ENCODE measurements at places on chromosomes 5 and 9.
A peak's percentile ranks its signal among the peaks of the same experiment; 100 is the strongest.

DNA sequence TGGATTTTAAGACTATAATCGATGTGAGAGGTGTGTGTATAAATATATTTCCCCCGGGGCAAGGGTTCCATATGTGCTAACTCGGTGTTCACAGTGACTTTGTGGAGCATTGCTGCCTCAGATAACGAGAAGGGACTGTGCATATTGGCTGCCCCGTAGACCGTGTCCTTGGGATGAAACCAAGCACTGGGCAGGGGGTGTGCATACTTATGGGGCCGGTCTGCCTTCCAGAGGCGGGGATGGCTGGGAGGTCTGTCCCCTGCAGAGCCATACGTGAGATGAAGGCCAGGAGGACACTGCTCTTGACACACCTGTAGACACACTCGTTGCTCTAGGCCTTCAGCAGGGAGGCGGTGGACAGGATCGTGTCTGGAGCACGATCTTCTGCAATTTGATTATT lies 56.0 kb upstream of the ZNF354A start:
- no peak for DNase-seq

- no peak for DNase-seq
Observed at GRCh38 chr9:124773473-124774128, 2.5 kb upstream of the NR6A1 start.

- DNase-seq = no peak
Observed at GRCh38 chr9:100590481-100590880, 12.6 kb downstream of the CAVIN4 start.

- DNase-seq = no peak
Observed at GRCh38 chr5:88670461-88670860, 212.5 kb downstream of the MEF2C start.

- DNase-seq = no peak
Observed at GRCh38 chr5:113900816-113901215, 387.3 kb downstream of the YTHDC2 start.

DNA sequence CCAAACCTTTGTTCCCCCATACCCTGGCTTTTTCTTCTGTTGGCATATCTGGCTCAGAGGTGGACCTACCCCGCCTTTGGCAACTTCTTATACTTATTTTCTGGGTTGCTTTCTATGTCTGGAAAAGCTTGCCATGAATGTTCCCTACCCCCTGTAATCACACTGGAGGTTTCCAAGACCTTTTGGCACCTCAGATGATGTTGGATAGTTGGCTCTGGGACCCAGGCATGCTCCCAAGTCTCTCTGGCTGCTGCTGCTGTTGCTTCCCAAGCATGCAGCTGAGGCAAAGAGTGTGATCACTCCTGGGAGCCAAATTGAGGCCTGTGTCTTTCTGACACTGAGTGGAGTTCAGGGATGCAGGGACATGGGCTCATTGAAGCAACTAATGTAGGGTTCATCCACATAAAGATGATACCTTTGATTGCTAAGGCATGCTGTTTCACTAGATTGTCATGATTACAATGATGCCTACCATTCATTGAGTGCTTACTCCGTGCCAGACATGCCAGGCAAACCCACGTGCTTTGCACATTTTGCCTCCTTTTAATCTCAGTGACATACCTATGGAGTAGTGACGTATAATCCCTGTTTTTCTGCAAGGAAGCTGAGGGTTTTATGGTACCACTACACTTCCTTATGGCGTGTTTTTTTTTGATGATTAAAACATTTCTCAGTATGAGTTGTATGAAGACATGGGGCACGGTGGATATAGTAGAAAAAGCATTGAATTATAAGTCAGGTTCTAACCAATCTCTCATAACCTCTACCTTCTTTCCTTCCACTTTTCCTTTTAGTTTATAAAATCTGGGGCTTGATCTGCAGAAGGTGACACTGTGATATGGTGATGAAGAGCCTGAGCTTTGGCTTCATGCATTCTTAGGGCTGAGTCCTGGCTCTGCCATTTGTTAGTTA lies 73.1 kb downstream of the ARHGAP26 start:
- no peak for DNase-seq

DNA sequence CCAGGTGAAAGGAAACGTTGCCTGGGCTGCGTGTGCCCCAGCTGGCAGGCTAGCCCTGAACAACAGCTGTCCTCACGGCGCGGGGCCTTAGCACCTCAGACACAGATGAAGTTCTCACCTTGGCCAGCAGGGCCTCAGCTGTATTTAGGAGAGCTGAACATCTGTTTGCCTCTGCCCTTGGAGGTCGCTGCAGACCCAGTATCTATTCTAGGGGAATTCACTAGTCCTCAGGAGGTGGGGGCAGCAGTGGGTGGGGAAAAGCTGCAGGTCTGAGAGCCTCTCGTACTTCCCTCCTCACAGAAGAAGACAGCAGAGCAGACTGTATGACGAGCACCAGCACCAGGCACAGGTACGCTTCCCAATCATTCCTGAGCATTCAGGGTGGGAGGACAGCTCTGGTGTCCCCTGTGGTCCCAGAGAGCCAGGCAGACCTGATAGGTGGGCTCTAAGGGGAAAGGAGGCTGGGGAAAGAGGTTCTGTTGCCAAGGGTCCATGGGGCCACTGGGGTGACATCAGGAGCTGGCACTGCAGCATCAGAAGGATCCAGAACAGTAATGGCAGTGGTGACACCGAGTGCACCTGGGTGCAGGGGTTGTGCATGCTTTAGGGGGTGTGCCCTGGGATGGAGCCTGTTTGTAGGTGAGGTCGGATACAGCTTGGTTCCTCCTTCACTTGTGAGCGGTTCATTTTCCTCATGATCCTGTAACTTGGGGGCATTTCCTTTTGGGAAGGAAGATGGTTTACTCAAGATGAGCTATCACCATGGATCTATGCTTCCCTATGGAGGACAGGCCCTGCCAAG lies 13.8 kb downstream of the CD74 start:
- peak; percentile 59 for DNase-seq

DNA sequence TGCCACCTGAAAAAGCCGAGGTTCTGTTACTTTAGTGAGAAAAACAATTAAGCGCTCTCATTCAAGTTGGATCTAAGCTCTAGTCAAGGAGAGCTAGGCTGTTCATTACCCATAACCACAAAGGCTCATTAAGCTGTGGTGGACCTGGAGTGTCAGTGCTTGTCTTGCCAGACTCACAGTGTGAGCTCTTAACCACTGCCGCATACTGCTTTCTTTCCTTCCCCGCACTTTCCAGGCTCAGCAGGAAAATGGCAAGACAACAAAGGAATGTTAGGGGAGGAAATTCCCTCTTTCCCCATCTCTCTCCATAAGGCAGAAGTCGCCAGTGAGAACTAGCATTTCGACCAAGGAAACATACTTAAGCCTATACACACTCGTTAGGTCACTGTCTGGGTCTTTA lies 467.3 kb downstream of the ENC1 start:
- DNase-seq = peak; percentile 30

GRCh38 chr5:124262470-124262869 lies 484.0 kb downstream of the ZNF608 start:
- DNase-seq = peak; percentile 21

GRCh38 chr5:144142139-144142823 lies 28.2 kb downstream of the YIPF5 start:
- DNase-seq = peak; percentile 57

GRCh38 chr5:14142202-14142826 lies 828 bp upstream of the TRIO start:
- peak; percentile 27 for DNase-seq

GRCh38 chr5:168960497-168960896 lies 340.4 kb downstream of the SLIT3 start:
- DNase-seq = no peak

DNA sequence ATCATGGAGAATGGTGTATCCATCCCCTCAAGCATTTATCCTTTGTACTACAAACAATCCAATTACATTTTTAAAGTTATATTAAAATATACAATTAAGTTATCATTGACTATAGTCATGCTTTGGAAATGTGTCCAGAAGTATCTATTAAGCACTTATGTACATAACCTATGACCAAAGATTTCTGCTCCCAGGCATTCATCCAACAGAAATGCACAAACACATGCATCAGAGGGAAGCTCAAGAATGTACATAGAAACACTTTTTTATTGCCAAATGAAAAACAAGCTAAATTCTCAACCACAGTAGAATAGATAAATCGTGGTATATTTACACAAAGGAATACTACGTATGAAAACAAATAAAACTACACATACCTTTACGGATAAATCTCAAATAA lies 700.5 kb upstream of the ZNF608 start:
- DNase-seq = no peak

DNA sequence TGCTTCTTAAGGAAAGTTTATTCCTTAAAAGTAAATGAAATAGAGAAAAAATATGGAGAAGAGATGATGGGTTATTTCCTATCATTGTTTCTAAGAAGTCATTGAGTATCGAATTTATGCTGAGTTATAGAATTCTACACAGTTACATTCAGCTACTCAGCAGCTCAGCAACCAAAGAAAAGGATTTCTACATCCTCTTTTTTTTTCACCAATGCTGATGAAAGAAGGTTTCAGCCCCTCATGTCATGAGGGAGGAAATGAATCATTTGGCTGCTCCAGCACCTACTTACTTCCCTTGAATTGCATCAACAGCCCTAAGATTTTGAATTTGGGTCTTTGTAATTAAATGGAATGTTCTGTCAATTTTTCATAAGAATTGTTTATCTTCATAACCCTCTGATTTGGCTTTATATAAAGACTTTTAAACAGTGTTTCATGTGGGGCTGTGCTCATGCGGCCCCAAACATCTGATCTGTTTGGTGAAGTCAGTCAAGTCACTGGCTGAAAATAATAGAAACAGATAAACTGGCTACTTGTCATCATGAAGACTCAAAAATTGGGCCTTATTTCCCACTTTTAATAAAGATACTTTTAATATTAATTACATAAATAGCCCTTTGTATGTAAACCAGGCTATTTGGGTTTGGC lies 18.5 kb upstream of the SNX2 start:
- no peak for DNase-seq

DNA sequence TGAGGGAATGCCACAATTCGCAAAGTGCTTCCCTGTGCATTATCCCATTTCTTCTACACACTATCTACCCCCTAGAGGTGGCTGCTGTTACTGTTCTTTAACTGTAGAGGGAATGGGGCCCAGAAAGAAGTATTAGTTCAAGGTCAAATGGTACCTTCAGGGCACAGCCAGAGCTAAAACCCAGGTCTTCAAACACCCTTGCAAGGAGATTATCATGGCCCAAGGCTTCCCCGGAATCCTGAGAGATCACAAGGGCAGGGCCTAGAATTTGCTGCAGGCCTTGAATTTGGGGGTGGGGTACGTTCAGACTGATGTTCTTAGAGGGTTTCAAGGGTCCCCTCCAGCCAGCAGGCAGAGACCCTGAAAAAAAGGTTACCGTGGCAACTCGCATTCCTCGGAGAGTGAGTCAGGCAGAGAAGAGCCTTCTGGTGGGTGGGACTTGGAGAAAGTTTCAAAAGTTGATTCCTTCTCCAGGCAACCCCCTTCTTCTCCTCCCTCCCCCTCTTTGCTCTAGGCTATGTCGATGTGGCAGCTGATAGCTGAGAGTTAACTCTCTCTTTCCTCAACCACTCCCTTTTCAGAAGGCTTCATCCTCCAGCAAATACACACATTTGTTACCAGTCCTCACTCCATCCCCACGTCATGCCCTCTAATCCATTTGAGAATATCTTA lies 1.9 kb downstream of the SPARC start:
- peak; percentile 52 for DNase-seq

GRCh38 chr9:27564670-27565069 lies 8.6 kb downstream of the C9orf72 start:
- DNase-seq = no peak

DNA sequence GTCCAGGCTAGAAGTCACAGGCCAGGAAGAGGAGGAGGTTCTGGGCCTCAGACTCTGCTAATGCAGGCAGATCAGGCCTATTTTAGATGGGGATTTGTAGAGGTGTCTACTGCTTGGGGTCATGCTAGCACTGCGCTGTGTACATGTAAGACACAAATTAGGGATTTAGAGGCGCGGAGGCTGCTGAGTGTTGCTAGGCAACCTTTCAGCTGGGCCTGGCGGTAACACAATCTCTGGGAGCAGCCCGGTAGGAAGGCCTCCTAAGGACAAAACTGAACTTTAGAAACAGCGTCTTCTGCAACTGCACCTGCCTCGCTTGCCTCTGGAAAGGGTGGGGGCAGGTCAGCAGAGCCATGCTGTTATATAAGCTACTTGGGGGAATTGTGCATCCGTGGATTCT lies 147.9 kb downstream of the MACROH2A1 start:
- no peak for DNase-seq

DNA sequence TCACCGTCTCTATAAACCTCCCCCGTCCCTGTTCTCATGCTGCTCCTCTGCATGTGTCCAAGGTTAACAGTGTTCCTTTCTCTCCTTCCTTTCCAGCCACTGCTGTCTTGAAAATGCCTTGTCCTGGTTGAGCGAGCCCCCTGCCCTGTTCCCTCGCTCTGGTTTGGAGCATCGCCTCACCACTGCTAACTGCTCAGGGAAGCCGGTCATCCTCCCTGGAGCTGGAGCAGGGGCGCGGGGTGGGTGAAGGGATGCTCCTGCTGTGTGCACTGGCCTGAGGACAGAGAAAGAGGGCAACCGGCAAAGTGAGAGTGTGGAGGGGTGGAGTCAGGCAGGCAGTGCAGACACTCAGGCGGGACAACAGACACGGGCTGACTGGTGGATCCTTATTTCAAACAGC lies 19.4 kb downstream of the UBE2QL1 start:
- peak; percentile 34 for DNase-seq

DNA sequence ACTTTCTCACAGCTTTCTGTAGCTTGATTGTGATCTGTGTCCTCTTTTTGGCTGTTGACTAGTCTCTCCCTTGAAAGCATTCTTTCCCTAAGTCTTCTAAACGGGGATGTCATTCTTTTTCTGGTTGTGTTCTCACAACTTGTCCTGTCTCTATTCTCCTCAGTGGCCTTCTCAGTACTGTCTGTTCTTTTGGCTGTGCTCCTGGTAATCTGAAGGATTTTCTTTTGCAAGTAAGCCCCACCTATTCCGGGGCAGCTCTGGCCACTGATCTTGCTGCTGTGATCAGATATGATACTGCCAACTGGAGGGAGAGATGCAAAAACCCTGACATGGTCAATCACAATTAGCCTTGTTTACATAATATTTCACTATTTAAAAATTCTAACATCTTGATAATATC lies 172.2 kb downstream of the CDC42SE2 start:
- DNase-seq = no peak

DNA sequence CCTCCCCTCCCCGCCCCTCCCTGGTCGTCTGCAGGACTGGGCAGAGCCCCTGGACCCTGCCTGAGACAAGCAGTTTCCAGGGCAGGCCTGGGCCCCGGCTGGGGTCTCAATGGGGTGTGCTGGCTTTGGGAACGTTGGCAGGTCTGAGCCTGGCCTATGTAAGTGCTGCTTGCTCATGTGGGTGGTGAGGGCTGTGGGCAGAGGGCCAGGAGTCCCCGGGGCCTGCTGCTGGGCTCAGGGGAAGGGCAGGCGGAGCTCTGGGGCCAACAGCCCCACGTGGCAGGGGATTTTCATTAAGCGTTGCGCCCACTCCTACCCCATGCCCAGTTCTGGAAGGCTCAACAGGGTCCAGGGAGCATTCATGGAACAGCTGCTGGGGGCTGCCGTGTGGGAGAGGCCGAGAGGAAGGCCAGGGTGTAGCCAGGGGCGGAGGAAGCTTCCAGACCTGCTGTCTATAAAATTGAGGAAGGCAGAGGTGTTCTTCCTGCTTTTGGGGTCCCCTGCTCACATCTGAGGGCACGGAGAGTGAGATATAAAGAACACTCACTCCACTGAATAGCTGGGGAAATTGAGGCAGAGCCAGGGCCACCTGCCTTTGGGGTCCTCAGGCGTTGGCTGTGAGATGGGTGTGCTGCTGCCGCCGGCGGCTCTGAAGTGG lies 32.5 kb downstream of the RXRA start:
- no peak for DNase-seq

GRCh38 chr5:101326766-101327165 lies 423.7 kb upstream of the ST8SIA4 start:
- DNase-seq = no peak

GRCh38 chr5:2780421-2781171 lies 29.1 kb upstream of the IRX2 start:
- peak; percentile 37 for DNase-seq

Data from iPS-NIHi11 (cell line).